ENCODE measurements at places on chromosomes 1 and 21.

DNA sequence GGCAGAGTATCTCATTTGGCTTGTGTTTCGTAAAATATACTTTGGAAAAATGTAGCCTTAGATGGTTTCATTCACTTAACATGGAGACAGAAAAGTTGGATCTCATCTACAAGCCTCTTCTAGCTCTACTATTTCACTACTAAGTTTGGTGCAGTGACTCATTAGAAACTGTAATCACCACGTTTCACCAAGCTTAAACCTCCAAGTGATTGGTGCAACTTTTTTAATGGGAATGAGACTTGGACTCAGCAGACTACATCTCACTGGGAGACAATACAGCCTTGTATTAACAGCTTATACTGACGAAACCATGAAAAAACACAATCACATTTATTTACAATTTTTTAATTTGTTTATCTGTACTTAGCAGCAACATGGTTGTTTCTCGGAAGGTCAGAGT lies 29.9 kb upstream of the NRIP1 start:
- no peak for DNase-seq

- no peak for DNase-seq
Measured at GRCh38 chr1:194410756-194411155, 1224.3 kb upstream of the B3GALT2 start.

DNA sequence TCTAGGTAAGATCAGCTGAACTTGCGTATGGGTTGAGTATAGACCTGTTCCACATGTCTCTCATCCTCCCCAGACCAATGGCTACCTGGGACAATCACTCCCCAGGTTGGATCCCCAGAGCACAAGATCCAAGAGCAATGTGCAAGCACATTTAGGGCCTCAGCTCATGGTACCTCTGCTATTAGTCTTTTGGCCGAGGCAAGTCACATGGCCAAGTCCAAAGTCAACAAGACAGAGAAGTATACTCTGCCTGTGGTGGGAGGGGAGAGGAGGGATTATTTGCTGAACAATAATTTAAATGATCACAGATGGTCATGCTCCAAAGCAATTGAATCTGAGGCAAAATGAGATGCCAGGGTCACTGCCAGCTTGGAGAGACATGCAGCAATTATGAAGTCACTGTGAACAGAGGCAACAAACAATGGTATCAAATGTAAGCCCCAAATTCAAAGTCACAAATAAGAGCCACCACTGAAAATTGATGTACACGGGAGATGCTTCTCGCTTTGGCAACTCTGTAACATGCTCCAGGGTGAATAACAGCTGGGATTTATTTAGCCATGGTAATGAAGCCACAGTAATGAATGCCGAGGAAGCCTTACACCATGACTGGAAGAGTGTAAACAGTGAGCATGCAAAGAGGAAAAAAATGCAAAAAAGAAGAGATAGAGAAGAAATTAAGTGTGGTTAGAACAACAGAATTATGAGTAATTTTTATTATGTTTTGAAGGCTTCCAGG lies 149.1 kb downstream of the ZNF281 start:
- DNase-seq, result no peak

GRCh38 chr1:16926491-16927073 lies 4.9 kb downstream of the CROCC start:
- DNase-seq, result peak; percentile 63

DNA sequence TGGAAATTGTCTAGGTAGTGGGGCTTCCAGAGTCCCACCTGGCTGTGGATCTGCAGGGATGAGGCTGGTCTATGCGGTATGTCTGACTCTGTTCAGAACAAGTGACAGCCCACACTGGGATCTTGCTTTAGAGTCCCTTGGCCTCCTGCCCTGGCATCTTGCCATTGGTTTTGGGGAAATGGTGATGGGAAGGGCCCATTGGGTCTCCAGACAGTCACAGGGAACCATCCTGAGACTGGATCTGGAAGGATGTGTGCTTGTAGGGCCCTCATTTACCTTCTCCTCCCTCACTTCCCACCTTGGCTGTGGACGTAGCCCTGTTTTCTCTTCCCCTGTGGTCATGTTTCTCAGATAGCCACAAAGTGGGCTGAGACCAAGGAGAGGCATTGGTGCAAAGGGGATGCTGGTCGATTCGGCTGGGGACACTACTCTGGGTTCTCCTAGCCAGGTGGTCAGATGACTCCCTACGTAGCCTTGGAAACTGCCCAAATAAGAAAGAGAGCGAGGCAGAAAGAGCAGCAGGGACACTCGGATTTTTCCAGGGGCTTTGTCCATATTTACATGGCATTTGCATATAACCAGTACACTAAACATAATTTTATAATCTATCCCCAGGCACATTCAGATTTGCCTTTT lies 15.1 kb downstream of the SOX13 start:
- no peak for DNase-seq

- DNase-seq, result no peak
Measured at GRCh38 chr21:16912075-16912474, 600.8 kb upstream of the CXADR start.

DNA sequence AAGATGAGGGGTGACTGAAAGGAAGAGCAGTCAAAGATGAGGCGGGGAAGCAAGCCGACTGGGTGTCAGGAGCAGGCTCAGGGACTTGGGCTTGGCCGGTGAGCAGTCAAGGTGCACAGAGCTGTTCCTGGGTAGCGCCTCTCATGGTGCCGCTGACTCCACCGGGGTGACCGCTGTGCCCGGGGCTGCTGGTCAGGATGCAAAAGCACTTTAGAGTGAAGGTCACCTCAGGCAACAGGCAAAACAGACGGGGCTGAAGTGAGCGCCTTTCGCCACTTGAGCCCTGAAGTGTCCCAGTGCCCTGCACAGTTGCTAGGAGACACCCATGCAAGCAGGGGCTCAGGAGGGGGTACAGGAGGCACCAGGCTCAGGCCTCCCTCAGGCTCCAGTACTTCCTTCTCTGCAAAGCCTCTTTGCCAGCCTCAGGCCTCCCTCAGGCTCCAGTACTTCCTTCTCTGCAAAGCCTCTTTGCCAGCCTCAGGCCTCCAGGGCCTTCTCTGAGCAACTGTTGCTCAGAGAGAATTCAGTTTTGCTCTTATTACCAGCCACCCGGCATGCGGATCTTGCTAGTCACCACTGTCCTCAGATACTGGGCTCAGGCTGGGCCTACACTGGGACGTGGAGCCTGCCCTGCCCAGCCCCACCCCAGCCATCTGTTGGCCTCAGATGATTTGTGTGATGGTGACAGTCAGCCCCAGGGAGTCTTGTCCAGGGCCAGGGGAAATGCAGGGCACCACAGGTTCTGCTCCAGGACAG lies 99.7 kb upstream of the IRF2BP2 start:
- DNase-seq, result no peak

GRCh38 chr1:25117233-25117823 lies 115.0 kb downstream of the SYF2 start:
- DNase-seq, result no peak

- DNase-seq, result peak; percentile 24
Measured at GRCh38 chr1:218785928-218786327, 387.8 kb upstream of the LYPLAL1 start.

GRCh38 chr1:42753070-42753469 lies 13.0 kb upstream of the CLDN19 start:
- DNase-seq, result no peak

GRCh38 chr1:62301726-62302390 lies 17.4 kb downstream of the KANK4 start:
- no peak for DNase-seq

GRCh38 chr1:27489501-27489972 lies 430 bp downstream of the WASF2 start:
- DNase-seq, result peak; percentile 34

DNA sequence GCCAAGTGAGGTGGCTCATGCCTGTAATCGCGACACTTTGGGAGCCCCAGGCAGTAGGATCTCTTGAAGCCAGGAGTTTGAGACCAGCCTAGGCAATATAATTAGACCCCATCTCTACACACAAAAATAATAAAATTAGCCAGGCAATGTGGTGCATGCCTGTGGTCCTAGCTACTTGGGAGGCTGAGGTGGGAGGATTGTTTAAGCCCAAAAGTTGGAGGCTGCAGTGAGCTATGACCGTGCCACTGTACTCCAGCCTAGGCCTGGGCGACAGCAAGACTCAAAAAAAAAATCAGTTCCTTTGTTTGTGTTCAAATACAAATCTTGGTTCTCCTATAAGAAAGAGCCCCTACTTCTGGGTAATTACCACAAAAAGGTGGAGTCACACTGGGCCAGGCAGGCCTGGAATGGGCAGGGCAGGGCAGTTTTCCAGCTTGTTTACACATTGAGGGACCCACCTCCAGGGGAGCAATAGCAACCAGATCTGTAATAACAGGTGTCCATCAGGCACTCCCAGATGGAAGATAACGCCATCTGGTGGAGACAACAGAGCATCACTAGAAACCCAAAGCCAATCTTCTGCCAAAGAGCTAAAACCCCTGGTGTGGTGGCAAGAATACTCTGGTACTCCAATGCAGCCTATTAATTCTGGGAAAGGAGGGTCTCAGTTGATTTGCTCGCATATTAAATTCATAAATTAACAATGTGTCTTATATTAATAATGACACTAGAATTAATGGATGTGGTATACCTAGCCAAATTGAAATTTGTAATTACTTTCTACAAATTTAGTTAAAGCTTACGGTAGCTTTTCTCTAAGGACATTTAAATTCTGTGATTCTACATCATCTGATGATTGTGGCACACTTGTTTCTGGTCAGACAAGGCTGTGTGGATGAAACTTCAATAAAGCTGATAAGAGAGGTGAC lies 13.2 kb downstream of the PPP1R15B start:
- peak; percentile 75 for DNase-seq

GRCh38 chr1:20342294-20343148 lies 51.8 kb downstream of the VWA5B1 start:
- no peak for DNase-seq

DNA sequence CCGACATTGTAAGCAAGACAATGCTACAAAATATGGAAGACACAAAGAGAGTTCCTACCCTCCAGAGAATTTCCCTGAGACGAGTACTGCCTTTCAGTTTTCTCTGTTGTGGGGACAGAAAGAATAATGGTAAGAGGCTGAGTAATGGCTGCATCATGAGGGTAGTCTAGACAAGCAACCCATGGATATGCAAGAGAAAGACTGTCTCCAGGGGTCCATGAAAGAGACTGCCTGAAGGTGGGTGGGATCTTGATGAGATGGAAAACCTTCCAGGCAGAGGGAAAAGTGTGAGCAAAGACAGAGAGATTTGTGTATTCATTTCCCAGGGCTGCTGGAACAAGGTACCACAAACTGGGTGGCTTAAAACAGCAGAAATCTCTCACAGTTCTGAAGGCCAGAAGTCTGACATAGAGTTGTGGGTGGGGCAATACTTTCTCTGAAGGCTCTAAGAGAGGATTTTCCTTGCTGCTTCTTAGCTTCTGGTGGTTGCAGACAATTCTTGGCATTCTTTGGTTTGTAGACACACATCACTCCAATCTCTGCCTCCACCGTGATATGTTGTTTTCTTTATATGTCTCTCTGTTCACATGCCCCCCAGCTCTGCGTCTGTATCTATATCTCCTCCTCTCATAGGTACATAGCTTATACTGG lies 41.4 kb downstream of the ANP32E start:
- no peak for DNase-seq

DNA sequence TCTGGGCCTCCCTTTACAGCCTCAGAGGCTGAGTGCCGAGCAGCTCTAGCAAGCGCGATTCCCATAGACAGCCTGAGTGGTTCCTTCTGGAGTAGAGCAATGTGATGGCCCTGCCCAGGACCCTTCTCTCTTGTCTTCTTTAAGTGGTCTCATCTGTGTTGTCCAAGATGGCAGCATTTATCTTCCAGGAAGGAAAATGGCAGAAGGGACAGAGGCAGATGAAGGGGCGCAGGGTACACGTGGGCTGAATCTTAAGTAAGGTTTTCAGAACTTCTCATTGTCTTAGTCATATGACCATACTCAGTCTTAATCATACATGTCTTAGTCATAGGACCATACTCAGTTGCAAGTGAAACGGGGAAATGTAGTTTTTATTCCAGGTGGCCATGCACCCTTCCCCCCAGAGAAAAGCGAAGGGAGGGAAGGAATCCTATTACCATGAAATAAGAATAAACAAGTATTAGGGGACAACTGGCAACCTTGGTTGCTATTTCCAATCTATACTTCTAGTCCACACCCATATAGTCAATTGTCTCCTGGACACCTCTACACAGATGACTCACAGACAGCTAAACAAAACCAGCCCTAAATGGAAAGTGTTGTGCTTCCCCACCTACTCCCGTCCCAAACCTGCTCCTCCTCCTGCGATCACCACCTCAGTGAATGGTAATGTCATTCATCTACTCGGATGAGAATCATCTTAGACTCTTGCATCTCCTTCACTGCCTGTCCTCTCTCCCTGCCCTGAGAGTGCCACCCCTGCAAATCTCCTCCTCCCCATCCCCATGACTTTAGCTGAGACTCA lies 13.3 kb downstream of the OVAAL start:
- no peak for DNase-seq

DNA sequence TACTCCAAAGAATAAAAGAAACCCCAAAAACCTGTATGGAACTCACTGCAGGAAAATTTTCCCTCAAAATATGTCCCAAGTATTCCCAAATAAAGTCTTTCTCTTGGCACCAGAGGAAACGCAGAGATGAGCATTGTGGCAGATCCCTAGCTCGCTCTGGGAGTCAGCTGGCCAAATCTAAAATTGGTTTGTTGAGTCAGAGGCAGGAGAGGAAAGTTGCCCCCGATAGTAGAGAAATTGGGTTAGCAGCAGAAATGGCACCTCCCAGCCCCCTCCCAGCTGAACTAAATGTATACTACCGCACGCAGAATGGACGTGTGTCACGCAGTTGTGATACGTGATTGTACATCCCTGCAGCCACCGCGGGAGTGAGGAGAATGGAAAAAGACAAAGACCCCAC lies 39.9 kb upstream of the TARBP1 start:
- no peak for DNase-seq

DNA sequence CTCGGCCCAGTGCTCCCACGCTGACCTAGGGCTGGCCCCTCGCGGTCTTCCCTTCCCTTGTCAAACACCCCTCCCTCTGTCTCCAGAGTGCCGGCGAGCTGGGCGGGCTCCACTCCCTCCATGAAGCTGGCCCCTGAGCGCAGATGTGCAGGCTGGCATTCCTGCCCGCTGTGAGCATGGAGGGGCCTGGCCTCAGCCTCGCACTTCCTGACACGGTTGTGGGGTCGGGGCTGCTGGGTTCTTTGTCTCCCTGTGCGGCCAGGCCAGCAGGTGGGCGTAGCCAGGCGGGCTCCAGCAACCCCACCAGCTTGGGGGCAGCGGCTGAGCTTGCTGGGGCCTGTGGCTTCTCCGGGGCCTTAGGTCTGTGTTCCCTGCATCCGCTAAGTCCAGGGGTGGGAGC lies 14.2 kb upstream of the PEX10 start:
- no peak for DNase-seq

- no peak for DNase-seq
Measured at GRCh38 chr1:57188168-57188567, 222.4 kb upstream of the C8B start.

GRCh38 chr1:90262791-90263190 lies 267.9 kb downstream of the ZNF326 start:
- DNase-seq, result no peak

GRCh38 chr1:11731691-11732283 lies 4.1 kb upstream of the AGTRAP start:
- peak; percentile 80 for DNase-seq

DNA sequence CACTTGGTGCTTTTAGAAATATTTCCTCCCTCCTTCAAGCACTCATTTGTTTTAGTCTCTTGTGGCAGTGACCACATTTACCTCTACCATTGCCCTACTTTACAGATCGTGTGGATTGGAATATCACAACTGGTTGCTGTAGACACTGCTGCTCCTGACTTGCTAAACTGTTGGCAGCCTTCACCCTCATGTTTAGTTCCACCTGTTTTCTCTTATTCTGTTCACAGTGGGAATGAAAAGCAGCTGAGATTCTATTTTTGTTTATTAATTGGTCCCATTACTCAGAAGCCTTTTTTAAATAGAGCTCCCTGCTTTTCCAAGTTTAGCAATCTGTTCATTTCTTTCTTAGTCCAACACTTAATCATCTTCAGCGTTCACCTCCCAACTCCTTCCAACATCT lies 308.9 kb downstream of the RWDD3 start:
- DNase-seq, result no peak
